ELR (cell line): ENCODE measurements at places on chromosomes 5 and 9.

- DNase-seq: peak; percentile 10
These were observed 55.6 kb downstream of the GNA14 start for GRCh38 chr9:77592476-77592875.

DNA sequence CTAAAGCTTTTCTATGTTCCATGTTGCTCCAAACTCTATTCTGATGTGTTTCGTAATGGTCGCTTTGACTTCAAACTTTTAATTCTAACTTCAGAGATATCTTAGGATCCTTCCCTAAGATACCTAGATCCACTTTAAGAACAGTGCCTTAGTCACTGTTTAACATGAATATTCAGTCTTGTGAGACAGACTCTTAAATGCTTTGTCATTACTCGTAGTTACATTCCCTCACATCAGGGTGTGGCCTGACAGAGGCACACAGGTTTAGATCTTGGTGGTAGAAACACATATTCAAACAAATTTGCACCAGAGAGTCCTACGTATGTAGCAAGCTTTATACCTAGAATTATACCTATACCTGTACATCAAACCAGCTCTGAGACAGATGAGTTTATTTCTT, 687.0 kb upstream of the C9orf72 start:
- no peak for DNase-seq

DNA sequence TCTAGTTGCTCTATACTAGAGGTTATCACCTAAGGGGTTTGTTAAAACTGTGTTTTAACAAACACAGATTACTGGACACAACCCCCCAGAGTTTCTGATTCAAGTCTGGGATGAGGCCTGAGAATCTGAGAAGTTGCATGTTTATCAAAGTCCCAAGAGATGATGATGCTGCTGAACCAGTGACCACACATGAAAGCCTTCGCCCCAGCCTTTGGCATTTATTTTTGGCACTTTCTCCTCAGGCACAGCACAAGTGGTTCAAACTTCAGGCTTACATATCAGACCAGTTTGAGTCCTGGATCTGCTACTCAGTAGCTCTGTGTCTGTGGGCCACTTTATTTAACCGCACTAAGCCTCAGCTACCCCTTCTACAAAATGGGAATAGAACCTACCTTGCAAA, 407.2 kb upstream of the PIK3R1 start:
- no peak for DNase-seq

GRCh38 chr9:99466104-99466503, 244.0 kb downstream of the SEC61B start:
- DNase-seq: no peak

DNA sequence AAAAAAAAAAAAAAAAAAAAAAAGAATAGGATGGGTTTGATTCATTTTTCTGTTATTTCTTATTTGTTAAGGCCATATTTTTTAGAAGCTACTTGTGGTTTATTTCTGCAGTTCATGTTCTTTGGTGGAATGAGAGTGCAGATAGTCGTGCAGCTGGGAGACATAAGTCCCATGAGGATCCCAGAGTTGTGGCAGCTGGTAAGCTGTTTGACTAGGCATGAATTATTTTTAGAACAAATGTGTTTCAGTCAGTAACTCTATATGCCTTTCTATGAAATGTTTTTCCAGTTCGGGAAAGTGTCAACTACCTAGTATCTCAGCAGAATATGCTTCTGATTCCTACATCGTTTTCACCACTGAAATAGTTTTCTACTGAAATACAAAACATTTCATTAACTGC, 5.0 kb upstream of the NIPSNAP3B start:
- no peak for DNase-seq
